ENCODE measurements at places on chromosomes 1 and 21. TPM values are rescaled to one million over a fixed set of nuclear protein-coding genes. Genes with fewer than 3 reads are reported as not detected.

Gene GMEB1
- total RNA-seq = 14.8 TPM

Gene CLCC1
- 55.0 TPM for total RNA-seq

Gene RGS16
- 0.58 TPM for total RNA-seq

Gene KCNJ6
- total RNA-seq = under 0.01 TPM

Gene CAPZA1
- 228 TPM for total RNA-seq

Gene KRTAP19-7
- not detected for total RNA-seq

Gene CFAP74
- not detected for total RNA-seq

Gene SELENBP1
- total RNA-seq = 19.7 TPM

Gene PTPRU
- total RNA-seq = 5.0 TPM

Gene CD101
- total RNA-seq = under 0.01 TPM

Gene NLRP3
- total RNA-seq = not detected

Gene OLIG2
- not detected for total RNA-seq

Gene RCSD1
- total RNA-seq = 1.7 TPM

Gene WLS
- total RNA-seq = 116 TPM

Gene SPRR2B
- not detected for total RNA-seq

Gene RASAL2
- total RNA-seq = 27.9 TPM

Gene C1orf87
- not detected for total RNA-seq

Gene HFM1
- 0.28 TPM for total RNA-seq

Gene WNT3A
- not detected for total RNA-seq

Gene TRPM2
- not detected for total RNA-seq

Gene TLCD4
- 0.85 TPM for total RNA-seq

Gene ZBTB37
- 9.9 TPM for total RNA-seq

Gene PHLDA3
- total RNA-seq = 69.0 TPM

Gene OR6P1
- total RNA-seq = not detected

Gene CLCA4
- total RNA-seq = not detected

Gene MX2
- total RNA-seq = 4.2 TPM

Gene PALMD
- 31.9 TPM for total RNA-seq

Gene ERICH3
- not detected for total RNA-seq

Gene SPRR2E
- not detected for total RNA-seq

Gene FCRL2
- not detected for total RNA-seq

Gene ENAH
- total RNA-seq = 140 TPM

Gene COL9A2
- total RNA-seq = 0.38 TPM

Gene MTARC1
- 1.2 TPM for total RNA-seq

Gene CLDN8
- total RNA-seq = not detected

Gene TEX50
- total RNA-seq = not detected

Gene CHIT1
- not detected for total RNA-seq

Gene PUM1
- 63.5 TPM for total RNA-seq

Gene MORN1
- total RNA-seq = 10.4 TPM

Gene TMPRSS15
- not detected for total RNA-seq

Gene KPRP
- total RNA-seq = not detected

Gene TMEM52
- total RNA-seq = 0.19 TPM

All from regular cardiac myocyte (primary cell).